ENCODE measurements at places on chromosomes 13 and 19.

DNA sequence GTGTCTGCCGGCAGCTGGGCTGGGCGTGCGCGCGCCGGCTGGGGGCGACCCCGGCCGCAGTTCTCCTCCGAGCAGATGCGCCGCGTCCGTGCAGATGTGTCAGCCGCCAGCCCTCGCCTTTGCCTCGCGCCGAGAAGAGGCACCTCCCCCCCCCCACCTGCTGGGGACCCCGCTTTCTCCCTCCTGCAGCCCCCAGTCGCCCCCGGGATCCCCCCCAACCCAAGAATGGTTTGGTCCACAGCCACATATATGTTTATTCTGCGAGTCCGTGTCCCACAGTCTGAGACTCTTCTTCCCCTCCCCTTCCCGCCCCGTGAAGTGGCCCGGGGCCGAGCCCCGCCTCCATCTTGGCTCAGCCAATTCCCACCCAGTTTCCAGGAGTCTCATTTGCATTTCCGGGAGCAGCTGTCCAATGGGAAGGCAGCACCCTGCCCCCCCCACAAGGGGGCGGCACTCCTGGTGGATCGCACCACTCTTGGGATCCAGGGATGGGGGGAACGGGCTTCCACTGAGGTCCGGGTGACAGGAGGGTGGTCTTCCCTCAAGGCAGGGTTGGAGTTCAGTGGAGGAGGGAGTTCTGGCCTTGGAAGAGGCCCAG is 8.6 kb downstream of the ISOC2 start:
- no peak for DNase-seq

DNA sequence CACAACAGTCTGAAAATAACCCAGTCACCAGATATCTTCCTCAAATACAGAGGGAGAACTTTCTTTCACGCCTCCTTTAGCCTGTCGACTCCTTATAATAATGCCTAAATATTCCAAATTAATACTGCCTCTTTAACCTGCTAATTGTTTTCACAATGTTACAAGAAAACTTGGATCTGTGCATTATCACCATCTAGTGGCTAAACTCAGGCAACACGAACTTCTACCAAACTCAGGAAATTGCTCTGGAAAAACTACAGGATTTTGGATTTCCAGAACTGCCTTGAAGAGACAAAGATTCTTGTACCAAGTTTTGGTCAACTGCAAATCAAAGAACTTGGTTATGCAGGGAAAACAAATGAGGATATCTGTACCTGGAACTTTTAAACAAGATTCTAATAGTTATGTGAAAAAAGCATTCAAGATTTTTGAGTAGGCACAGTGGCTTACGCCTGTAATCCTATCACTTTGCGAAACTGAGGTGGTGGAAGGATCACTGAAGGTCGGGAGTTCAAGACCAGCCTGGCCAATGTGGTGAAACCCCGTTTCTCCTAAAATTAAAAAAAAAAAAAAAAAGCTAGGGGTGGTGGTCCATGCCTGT is 10.8 kb downstream of the CLN5 start:
- no peak for DNase-seq

- no peak for DNase-seq
Observed at GRCh38 chr13:96417939-96418685, 328.2 kb downstream of the HS6ST3 start.

GRCh38 chr13:83692800-83693199 is 189.5 kb downstream of the SLITRK1 start:
- no peak for DNase-seq

DNA sequence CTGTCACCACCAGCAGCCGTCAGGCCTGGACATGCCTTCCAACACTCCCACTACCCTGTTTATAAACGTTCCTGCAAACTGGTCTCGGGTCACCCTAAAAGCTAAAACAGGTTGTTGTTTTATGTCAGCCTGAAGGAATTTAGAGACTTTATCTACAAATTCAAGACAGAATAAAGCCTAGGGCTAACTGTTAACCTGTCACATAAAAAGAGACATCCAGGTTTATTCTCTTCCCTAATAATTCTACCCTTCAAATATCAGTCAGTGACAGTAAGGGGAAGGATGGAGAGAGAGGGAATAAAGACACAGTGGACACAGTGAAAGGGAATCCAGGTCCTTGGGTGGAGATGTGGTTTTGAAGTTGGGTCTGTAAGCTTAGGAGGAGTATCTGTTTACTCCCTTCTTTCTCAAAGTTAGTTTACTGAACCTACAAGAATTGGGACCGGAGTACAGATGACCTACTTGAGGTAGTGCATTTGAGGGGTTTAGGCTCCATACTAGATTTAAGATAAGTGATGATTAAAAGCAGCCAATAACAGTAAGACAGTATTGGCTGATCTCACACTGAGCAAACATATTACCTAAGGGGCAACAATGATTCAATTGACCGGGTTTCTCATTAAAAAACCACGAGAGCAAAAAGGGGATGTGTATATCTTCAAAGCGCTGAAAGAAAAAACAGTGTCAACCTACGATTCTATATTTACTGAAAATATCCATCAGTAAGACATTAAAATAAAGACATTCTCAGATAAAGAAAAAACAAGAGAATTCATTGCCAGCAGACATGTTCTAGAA is 142.7 kb downstream of the USP12 start:
- DNase-seq: no peak

DNA sequence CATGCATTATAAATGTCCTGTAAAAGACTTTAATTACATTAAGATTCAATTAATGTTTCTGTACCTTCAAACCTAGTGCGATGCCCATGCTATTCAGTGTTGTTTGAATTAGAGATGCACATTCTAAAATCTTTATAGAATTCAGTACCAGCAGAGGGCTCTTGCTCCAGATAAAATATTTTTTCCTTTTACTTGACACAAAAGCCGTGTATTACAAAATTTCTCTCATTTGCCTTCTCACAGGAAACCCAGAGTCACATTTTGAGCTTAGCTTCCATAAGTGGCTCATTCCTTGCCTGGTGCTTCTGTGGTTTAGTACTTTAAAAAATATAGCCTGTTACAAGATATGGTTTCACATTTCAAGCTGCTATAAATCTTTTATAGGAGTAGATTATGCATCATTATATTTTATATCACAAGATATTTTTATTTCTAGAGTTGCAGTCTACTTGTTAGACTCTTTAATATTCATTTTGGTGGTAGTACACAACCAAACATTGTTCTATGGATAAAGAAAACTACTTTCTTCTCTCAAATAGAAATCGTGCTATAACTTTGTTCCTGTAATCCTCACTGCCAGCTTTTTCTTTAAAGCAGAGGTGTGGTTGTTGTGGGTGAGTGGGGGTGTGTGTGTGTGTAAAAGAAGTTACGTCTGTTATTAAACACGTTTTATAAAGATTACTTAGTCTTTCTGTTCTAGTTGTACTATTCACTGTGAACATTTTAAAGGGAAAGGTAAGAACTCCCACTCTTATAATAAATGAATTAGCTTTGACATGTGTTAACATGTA is 101.4 kb downstream of the RNF17 start:
- DNase-seq: no peak

GRCh38 chr13:28056426-28056825 is 44.0 kb downstream of the FLT3 start:
- no peak for DNase-seq

DNA sequence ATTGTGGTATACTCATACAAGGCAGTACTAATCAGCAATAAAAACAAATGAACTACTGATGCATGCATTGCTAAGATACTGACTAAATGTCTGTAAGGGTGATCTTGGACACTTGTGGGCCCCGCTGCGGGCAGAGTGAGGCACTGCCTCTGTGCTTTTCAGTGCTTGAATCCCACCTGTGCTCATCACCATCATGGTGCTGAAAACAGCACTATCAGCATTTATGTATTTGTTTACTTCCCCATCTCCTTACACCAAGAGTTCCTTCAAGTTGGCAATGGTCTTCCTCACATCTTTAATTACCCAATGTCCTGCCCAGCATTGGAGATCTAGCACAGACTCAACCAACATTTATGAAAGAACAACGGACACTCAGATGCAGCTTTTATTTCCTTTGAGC is 193.7 kb upstream of the RFC3 start:
- no peak for DNase-seq

DNA sequence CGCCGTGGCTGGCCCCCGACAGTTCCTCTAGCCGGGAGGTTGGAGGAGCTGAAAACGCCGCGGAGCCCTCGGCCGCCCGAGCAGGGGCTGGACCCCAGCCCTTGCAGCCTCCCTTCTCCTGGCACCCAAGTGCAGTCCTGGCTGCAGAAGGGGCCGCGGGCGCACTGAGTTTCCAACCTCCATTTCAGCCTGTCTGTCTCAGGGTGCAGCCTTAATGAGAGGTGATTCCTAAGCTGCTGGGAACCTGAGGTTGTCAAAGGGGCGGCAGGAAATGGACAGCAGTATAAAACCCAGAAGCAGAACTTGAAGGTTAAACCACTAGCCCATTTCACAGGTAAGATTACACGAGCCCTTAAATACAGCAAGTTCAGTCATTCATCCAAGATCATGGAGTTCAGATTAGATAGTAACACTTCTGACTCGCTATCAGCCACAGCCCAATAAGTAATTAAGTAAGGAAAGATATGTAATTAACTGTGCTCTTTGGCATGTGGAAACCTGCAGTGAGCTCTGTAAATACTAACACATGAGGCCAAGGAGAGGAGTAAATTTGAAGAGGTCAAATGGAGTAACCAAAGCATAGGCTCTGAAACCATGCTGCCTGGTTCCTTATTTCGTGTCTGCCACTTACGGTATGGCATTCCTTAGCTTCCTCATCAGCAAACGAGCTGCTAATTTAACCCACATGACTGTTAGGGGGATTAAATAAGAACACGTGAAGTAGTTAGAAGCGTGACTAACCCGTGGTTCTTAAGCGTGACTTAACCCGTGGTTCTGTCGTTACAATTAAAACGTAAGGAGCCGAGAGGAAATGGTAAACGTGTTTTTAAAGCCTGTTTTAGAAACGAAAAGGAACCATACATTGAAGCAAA is 686 bp downstream of the SETDB2 start:
- no peak for DNase-seq

- no peak for DNase-seq
Observed at GRCh38 chr19:54245936-54246335, 3.3 kb upstream of the LILRA6 start.

DNA sequence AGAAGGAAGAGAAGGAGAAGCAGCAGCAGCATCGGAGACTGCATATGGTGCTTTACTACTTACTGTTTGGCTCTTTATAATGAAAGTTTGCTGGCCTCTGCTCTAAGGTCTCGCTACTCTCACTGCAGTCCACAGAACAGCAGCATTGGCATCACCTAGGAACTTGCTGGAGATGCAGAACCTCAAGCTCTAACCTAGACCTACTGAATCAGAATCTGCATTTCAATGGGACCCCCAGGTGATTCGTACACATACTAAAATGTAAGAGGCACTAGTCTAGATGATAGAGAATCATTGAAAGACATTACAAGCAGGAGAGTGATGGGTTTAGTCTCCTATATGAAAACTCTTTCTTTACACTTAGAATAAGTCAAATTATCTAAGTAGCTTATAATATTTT is 270.6 kb downstream of the KLF5 start:
- no peak for DNase-seq

- DNase-seq: no peak
Observed at GRCh38 chr19:55229145-55229788, 704 bp upstream of the TMEM86B start.

GRCh38 chr13:51229101-51229719 is 7.0 kb downstream of the FAM124A start:
- no peak for DNase-seq

DNA sequence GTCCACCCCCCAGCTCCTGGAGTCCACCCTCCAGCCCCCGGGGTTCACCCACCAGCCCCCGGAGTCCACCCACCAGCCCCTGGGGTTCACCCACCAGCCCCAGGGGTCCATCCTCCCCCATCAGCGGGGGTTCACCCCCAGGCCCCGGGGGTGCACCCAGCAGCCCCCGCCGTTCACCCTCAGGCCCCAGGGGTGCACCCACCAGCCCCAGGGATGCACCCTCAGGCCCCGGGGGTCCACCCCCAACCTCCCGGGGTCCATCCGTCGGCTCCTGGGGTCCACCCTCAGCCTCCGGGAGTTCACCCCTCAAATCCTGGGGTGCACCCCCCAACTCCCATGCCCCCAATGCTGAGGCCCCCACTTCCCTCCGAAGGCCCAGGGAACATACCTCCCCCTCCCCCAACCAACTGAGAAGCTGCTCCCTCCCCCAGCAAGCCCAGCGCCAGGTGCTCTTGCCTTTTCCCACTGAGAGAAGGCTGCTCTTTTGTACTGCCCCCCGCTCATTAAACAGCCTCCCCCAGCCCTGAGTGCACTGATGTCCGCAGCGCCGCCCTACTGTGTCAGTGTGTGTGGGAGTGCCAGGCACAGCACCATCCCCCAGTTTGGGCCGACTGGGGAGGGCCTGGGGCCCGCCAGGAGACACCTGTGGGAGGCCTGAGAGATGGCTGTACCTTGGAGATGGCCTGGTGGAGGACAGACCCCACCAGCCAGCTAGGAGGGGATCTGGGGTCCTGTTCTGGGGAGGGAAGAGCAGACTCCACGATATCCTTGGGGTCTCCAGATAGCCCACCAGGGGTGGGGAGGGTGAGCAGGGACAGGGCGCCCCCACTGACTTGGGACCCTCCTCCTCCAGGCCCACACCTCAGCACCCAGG is 750 bp upstream of the AMH start:
- no peak for DNase-seq

GRCh38 chr13:50284540-50284939 is 269.3 kb downstream of the KCNRG start:
- no peak for DNase-seq

- no peak for DNase-seq
Observed at GRCh38 chr13:42548731-42549551, 25.0 kb upstream of the TNFSF11 start.

GRCh38 chr13:61770681-61771080 is 355.0 kb upstream of the PCDH20 start:
- no peak for DNase-seq

DNA sequence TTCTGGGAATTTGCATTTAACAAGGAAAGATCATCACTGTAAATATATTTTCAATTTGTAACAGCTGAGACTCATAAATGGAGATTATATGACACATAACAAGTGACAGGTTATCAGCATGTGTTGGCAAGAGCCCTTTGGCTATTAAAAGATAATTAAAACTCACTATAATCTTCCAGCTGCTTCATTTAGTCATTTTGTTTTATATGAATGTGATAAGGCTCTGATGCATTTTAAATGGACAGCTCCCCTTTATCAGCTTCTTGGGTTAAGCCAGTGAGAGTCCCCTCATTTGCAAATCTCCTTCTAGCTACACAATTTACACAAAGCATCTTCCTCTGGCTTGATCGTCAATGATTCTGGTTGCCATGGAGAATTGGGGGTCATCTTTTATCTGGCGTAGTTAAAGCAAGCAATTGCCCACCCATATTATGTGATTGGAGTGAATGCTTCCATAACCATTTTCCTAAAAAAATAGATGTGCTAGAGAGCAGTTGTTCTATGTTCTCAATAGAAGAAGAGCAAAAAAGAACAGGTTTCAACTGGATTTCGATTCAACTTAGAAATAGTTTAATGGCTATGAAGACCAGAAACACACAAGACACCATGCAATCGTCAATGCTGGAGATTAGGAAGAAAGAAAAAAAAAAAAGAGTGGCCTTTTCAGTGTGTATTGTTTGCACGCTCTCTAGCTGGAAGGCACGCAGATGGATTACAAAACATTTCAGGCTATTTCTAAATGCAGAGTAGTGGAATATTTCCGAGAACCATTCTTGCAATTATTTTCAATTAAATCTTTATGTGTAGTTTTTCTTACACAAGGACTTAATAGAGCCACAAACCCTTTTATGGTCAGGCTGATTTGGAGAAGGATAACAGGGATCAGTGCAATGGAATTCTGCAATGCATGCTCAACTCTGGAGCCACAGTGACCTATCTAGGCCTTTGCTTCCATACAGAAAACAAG is 27.4 kb downstream of the STARD13 start:
- no peak for DNase-seq

Measured in activated CD4-positive, CD25-positive, alpha-beta regulatory T cell (primary cell).